ENCODE measurements at places on chromosomes 4 and X.
A peak's percentile ranks its signal among the peaks of the same experiment; 100 is the strongest.

DNA sequence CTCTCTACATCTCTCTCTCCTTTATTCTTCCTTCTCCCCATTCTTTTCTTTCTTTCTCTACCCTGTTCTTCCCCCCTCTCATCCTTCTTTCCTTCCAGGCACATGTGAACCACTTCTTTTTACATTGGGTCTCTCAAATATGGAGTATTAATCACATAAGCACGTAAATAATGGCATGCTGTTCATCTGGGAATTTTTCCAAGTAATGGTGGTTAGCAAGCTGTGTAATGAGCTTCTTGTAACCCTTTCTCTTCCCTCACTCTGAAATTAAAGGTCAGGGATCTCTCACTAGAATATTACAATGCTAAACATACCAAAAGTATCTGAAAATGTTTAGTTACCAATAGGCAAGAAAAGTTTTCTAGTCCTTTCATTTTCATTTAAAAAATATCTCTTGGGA, 239.9 kb upstream of the TEX13A start:
- DNase-seq, result no peak

DNA sequence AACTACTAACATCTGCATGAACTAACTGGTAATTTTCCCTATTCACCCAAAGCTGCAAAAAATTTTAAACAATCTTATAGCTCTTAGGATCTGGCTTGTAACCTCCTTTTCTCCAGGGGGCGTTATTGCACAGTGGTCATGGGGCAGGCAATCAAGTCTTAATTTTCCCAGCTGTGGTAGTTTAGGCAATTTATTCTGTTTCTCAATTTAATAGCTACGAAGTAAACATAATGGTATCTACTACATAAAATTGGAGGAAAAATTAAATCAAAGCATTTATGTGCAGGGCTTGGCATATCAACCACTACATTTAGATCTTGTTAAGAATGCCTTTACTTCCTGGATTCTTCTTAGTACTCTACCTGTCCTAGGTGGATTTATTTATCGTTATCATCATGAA, 137.4 kb upstream of the GUCY1A1 start:
- no peak for DNase-seq

GRCh38 chr4:79315891-79316290, 10.0 kb downstream of the NAA11 start:
- DNase-seq, result no peak

DNA sequence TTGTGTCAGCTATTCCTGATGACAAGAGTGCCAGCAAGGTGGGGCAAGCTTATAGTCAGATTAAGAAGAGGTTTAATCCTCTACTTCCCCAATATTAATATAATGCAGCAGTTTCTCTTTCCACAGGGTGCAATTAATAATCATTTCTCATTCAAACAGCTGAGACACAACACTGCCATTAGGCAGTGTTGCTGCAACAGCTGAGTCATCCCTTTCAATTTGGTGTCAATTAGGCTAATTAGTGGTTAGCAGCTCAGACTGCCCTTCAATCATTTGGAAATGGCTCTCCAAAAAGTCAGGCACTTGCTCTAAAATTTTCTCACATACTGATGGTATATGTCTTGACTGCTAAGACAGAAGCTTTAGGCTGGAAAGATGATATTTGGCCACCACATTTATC, 265.7 kb upstream of the FAM241A start:
- no peak for DNase-seq

DNA sequence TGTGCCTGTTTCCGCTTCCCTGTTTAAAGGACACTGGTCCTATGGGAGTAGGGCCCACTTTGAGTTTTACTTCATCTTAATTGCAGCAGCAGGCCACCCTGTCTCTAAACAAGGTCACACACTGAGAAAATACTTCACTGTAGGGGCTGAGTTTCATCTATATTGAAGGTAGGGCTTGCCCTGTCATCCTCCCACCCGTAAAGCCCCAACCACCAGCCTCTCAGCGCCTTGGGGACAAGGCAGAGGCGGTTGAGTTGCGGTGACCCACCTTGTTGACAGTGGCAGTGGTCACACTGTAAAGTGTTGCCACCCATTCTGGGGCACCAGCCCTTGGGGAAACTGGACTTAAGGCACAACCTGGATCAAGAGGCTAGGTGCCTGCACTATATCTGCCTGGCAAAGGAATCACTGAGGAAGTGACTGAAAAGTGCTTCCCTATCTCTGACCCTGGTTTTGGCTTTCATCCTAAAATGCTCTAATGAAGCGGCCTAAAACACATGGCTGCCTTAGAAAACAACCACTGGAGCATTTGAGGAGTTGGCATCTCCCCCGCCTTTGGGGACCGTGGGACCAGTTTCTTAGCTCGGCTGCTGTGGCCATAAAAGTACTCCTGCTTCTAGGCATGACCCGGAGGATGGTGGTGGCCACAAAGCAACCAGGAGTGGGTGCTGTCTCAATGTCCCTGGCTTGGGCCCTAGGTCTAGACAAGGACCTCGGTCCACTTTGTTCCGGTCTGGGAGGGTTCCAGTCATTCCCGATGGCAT, 7.8 kb upstream of the WDR1 start:
- no peak for DNase-seq

- no peak for DNase-seq
These were observed 25.5 kb upstream of the MYOZ2 start for GRCh38 chr4:119110121-119110520.

DNA sequence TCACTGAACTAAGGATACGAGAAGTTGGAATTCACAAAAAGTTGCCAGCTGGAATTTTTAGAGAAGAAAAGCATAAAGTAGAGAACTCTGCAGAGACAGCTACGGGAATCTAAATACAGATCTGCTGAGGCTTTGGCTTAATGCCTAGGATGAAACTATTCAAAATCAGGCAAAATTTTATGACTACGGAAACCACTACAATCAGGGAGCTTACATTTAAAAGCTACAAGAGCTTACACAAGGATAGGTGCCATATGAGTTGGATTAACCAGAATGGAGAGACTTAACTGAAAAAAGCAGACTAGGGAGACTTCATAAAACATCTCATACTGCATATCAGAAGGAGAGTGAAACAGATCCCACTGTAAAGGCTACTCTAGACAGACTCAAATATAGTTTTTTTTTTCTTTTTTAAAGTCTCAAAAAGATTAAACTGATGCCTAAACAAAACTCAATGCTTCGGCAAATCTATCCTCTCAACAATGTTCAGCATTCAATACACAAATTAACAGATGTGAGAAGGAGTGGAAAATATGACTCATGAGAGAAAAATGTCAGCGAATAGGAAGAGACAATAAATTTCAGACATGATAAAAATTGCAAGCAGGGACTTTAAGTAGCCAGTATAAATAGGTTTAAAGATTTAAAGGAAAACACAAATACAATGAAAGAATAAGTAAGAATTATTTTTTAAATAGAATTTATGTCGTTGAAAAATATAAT, 586.1 kb downstream of the FSTL5 start:
- peak; percentile 68 for DNase-seq

DNA sequence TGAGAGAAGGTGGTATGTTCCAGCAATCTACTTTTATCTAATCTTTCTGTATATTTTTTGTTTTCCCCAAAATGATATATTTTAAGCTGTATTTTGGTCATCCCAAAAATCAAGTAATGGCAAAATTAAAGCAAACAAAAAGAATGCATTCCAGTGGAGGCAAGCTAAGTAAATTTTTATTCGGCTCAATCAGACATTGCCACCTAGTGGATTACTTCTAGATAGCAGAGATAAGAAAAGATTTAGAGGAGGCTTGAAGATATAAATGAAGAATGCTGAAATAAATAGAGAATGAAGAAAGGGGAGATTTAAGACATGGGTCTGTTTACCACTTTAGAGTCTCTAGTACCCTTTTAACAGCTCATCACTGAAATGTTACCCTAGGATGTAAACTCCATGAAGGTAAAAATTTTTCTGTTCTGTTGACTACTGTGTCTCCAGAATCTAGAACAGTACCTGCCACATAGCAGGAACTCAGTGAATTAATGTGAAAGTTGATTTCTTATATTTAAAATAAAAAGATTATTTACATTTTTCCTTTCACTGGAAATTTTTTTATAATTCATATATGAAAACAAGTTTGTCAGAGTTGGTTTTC, 110.9 kb upstream of the ANK2 start:
- peak; percentile 79 for DNase-seq

DNA sequence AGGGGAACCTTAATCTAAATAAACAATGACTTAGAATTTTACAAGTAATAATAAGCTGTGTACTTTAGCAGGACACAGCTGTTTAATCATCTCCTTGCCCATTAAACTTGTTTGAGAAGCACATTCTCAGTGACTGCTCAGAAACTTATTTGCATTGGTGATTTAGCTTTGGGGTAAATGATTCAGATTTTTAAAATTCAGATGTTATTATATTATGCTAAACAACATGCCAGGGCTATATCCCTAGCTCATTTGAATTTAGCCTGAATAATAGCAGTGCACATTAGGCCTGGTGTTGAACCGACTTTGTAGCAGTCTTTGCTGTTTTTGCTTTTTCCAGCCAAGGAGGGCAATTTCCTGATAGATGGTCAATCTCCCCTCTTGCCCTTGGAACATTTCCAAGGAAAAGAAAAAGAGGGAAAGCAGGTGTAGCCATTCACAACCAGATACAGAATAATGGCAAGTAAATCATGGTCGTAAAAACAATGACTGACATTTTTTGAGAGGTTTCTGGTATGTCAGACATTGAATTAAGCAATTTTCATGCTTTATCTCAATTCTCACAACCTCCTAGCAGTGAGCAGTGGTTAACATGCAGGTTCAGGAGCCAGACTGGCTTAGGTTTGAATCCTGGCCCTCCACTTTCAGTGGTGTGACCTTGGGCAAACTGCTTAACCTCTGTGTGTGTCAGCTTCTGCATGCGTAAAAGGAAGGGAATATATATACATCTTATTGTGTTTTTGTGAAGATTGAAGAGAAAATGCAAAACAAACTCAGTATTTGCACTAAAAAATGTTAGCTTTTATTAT, 16.8 kb downstream of the ARHGEF38 start:
- no peak for DNase-seq

- peak; percentile 96 for DNase-seq
These were observed at the start of gene FGFRL1 for GRCh38 chr4:1011022-1011665. FGFRL1 (plus strand) TSS chr4:1011626; CDS start chr4:1012486, 860 bp downstream.
